ENCODE measurements at places on chromosomes 2 and 18.

- DNase-seq = no peak
Observed at GRCh38 chr2:128774320-128775216, 455.9 kb upstream of the HS6ST1 start.

DNA sequence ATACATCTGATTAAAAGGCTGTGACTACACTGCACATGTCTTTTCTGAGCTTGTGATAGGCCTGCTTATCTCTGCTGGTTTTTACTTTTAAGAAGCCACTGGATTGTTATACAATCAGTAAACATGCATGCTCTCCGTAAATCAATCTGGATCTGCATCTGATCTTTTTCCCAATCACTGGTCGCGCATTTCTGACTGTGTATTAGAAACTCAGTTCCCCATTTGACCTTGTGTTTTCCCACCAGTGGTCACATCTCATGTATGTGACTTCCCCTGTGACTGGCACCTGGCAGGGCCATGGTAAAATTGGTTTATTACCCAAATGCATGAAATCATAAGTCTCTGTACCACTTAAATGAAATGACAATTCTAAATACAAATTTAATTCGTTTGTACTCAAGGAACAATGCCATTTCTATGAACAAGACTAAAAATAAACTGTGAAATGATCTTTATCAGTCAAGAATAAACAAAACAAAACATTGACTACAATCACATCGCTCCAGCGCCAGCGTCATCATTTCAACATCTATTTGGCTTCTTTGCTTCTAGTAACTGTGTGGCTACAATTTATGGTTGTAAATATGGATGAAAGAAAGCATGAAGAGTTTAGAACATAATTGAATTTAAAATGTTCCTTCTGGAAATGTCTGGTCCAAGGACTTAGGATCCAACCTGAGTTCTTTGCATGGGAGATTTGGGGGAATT, 396.6 kb upstream of the TRIB2 start:
- DNase-seq = no peak

GRCh38 chr2:201262718-201263117, 2.4 kb downstream of the CASP8 start:
- DNase-seq = no peak

- DNase-seq = no peak
Observed at GRCh38 chr2:232374356-232374755, 4.2 kb upstream of the ALPP start.

DNA sequence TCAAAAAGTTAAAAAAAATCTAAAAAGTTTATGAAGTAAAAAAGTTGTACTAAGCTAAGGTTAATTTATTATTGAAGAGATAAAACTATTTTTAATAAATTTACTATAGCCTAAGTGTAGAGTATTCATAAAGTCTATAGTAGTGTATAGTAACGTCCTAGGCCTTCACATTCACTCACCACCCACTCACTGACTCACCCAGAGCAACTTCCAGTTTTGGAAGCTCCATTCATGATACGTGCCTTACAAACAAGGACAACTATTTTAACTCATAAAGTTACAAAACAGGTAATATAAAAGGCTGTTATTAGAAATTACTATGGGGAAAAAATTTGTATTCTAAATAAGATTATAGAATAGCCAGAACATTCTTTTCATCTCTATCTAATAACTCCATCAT, 158.9 kb upstream of the FN1 start:
- peak; percentile 75 for DNase-seq

Measured in foreskin fibroblast (primary cell).